Brain microvascular endothelial cell (primary cell): ENCODE measurements at places on chromosomes 13 and 19.

DNA sequence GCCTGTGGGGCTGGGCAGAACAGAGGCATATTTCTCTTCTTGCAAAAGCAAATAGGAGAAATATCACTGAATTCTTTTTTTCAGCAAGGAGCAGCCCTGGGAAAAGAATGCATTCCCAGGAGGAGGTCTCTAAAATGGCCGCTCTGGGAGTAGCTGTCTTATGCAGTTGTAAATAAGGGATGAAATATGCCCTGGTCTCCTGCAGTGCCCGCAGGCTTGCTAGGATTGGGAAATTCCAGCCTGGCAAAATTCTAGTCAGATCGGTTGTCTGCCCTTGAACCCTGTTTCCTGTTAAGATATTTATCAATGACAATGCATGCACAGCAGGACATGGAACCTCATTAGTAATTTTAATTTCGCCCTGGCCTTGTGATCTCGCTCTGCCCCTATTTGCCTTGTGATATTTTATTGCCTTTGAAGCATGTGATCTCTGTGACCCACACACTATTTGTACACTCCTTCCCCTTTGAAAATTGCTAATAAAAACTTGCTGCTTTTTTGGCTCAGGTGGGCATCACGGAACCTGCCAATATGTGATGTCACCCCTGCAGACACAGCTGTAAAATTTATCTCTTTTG is 1993.2 kb downstream of the PCDH9 start:
- no peak for DNase-seq

DNA sequence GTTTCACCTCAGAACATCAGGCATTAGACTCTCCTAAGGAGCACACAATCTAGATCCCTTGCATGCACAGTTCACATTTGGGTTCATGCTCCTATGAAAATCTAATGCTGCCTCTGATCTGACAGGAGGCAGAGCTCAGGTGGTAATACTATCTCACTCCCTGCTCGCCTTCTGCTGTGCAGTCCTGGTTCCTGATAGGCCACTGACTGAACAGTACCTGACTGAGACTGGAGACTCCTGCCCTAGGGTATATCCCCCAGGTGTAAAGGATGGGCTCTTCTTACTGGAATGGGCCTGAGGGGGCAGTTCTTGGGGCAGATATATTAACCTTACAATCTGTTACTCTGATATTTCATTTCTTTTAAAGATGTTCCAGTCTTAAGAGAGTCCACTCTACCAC is 6.3 kb downstream of the OBI1 start:
- no peak for DNase-seq

GRCh38 chr13:98890186-98890585 is 87.7 kb downstream of the DOCK9 start:
- DNase-seq = peak; percentile 18

DNA sequence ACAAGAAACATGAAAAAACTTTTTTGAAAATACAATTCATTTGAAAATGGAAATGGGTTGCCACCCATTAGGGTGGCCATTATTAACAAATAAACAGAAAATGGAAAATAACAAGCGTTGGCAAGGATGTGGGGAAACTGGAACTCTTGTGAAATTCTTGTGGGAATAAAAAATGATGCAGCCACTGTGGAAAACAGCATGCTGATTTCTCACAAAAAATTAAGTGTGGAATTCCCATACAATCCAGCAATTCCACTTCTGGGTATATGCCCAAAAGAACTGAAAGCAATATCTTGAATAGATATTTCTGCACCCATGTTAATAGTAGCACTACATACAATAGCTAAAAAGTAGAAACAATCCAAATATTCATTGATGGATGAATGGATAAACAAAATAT is 165.2 kb downstream of the DCLK1 start:
- no peak for DNase-seq

DNA sequence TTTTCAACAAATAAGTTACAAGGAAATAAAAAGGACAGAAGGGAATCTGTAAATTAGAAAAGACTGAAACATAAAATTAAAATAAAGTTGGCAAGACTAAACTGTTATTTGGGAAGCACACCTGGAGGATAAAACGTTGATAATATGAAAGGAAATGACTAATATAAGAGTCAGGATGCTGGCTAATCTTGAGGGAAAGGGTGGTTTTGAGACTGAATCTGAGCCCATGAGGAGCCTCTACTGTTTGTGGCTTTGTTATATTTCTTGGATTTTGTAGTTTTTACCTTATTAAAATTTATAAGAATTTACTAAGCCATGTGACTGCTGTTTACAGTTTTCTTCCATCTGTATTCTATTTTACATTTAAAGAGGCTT is 718.0 kb upstream of the SPRY2 start:
- no peak for DNase-seq

GRCh38 chr19:4007836-4008539 is 452 bp downstream of the PIAS4 start:
- DNase-seq = no peak

GRCh38 chr19:29514525-29515232 is 11.1 kb upstream of the VSTM2B start:
- no peak for DNase-seq

DNA sequence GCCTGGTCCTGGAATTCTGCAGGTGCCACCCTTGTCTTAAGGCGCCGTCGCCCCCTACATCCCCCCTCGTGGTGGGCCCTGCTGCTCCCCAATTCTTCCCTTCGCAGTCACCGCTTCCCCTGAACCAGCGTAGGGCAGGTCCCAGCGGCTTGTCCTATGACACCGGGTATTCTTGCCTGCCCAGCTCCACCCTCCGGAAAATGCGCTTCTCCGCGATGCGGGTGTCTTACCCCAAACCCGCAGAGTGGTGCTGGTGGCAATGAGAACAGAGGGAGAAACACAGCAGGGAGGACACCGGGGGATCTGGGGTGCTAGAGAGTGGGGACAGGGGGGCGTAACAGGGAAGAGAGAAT is 9.0 kb downstream of the ZNF808 start:
- DNase-seq = no peak

DNA sequence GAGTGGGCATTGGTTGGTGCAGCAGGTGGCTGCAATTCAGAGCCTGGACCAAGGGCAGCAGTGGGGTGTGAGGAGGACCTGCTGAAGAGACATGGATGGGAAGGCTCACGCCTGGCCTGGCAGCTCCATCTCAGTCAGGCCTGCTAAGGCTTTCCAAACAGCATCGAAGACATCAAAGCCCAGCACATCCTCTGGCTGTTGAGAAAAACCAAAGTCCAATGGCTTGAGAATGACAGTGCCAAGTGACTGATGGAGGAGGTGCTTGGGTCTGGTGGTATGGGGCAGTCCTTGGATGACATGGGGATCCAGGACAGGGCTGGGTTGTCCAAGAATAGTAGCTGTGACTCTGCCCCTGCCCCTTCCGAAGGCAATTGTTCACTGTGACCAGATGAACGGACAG is 19.0 kb upstream of the XPO4 start:
- no peak for DNase-seq

DNA sequence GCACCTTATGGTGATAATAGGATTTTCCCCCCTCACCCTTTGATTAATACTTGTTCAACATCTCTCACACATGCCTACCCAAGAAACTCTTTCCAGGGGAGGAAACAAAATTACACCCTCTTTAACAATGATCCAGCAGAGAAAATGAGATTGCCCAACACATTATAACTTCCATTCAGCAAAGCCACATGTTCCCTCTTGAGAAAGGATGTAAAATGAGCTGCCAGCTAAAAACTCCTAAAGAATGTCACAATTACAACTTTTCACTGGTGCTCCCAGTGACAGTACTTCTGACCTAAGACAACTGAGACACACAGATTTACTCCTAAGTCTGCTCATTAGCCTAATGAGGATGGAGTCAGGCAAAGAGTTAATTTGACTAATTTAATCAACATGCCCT is 621.4 kb downstream of the DIAPH3 start:
- DNase-seq = no peak
